SW 1271 (cell line): ENCODE measurements at places on chromosomes 5 and 9.
A peak's percentile ranks its signal among the peaks of the same experiment; 100 is the strongest.

DNA sequence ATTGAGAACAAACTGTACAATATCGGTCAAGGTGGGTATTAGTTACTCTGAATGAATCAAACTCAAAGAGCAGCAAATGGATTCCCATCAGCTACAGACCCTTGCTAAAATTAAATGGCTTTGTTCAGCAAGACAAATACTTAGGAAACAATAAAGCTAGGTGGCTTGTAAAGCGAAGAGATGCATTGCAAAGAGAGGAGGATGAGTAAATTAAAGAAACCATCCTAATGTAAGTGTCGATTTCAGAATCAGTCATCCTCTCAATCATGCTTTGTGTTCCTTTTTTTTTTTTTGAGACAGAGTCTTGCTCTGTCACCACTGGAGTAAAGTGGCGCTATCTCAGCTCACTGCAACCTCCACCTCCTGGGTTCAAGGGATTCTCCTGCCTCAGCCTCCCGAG lies 359.2 kb upstream of the ZNF462 start:
- DNase-seq = no peak

GRCh38 chr9:137691646-137692351 lies 73.0 kb downstream of the EHMT1 start:
- DNase-seq = no peak

DNA sequence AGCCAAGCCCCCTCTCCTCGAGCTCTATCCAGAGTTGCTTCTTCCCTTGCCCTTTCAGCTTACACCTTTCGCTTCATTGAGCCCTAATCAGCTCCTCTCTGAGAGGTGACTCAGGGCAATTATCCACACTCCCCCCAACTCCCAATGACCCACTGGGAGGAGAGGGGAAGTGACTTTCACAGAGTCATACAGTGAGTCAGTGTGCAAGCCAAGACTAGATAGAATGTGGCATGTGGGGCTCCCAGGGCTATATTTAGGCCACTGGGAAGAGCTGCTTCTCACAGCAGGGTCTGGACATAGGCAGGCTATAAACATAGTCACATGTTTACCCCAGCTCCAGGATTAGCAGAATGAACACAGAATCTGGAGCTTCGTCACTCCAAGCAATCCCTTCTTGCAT lies 57.4 kb downstream of the NRG2 start:
- peak; percentile 97 for DNase-seq

GRCh38 chr5:108387758-108388157 lies 5.9 kb upstream of the FBXL17 start:
- DNase-seq = no peak

GRCh38 chr9:91345978-91346377 lies 15.7 kb downstream of the AUH start:
- DNase-seq = no peak

- DNase-seq = no peak
Observed at GRCh38 chr9:127189628-127190027, 67.2 kb upstream of the ANGPTL2 start.

DNA sequence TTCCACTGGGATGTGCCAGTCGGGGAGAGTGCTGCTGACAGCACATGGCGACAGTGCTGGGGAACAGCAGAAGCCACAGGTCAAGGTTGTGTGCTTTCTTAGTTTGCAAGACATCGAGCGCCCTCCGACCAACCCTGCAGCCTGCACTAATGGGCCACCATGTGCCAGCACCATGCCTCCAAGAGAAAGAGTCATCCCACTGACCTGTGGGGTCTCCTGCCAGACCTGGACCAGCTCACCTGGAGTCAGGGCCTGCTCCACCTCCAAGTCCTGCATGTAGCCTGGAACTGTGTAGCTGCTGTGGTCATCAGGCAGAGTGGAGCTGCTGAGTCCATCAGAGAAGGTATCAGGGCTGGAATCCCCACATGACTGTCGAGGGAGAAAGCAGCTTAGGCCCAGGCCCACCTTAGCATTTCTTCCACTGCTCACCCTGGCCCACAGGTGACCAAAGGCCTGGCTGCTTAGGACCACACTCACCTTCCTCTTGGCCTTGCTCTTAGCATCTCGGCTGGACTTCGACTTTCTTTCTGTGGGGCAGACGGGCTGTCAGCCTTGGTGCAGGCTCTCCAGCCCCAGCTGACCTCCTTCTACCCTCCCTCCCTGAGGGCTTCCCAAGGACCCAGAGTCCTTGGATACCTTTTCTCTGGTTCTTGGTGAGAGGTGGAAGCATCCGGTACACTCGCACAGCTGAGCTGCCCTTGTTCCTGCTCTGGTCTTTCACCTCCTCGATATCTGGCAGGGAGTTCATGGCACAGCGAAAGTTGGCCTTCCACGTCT lies 4.1 kb downstream of the IRF1 start:
- no peak for DNase-seq

DNA sequence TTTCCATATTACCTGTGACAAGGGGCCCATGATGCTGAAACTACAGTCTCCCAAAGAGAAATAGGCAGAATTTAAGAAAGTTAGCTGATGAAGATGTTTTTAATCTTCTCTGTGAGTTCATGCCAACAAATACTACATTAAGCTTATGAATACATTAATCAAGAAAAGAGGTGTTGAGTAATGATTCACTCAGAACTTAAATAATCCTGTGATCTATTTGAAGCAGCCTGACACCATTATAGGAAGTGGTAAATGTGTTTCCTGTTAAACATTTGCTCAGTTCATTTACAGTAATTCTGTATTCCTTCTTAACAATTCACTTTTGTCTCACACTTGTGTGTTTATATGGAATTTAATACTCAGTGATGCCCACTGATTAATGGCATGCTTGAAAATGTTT lies 75.0 kb upstream of the IZUMO3 start:
- DNase-seq = no peak

- DNase-seq = no peak
Observed at GRCh38 chr9:22452415-22453010, 5.9 kb downstream of the DMRTA1 start.

DNA sequence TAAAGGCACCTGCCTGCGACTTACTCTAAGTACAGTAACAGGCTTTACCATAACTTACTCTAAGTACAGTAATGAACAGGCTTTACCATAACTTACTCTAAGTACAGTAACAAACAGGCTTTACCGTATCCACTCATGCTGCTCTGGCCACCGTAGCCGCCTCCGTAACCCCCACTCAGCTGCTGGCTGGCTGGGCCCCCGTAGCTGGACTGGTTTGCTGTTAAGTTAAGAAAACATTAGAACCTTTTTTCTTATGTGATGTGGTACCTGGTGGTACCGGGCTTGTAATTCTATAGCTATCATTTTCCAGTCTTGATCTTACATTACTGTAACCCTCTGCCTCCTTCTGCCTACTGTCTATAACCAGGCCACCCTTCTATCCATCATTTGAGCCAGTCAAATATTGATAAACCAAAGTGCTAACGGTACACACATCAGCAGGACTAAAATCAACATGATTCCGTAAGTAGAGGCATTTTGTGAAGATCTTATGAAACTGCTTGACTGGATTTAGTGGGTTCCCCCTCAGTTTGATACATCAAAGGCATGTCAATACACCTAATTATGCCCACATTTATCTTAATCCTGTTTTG lies 7.4 kb downstream of the HNRNPH1 start:
- no peak for DNase-seq

- no peak for DNase-seq
Observed at GRCh38 chr9:34826999-34827538, 117.1 kb upstream of the CCL21 start.

DNA sequence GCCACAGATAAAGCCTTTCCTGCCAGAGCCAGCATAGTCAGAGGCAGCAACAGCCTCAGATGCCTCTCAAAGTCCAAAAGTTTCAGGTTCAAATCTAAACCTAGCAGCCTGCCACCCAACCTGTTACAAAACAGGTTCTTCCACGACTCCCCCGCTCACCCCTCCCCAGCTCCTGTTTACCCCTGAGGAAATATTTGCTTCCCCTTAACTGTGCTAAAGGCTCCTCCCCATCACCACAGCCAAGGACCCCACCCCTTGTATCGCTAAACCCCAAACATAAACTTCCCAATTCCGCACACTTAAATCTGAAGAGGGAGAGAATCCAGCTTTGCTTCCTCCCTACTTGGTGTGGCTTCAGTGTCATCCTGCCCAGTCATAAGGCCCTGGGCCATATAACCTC lies 15.4 kb upstream of the VDAC1 start:
- no peak for DNase-seq

GRCh38 chr5:54822324-54822687 lies 163.1 kb downstream of the ESM1 start:
- DNase-seq = no peak

DNA sequence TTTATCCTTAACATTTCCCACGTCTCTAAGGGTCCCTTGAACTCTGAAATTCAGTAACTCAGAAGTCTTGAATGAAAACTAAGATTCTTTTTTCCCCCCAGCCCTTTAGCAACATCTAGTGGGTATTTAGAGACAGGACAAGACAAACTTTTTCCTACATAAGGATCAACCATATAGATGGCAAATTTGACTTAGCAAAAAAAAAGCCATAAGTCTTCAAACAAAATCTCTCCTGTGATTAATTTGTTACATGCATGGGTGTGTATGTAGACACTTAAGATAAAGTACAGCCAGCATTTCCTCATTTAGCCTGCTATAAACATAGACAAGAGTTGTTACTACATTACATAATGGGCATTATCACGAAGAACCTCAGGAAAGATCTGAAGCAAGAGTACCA lies 29.1 kb upstream of the ANKRD31 start:
- peak; percentile 60 for DNase-seq
